Left colon (tissue), 2 donors: ENCODE measurements at places on chromosomes 5 and 9. TPM values are rescaled to one million over a fixed set of nuclear protein-coding genes. Genes with fewer than 3 reads are reported as not detected.
A peak's percentile ranks its signal among the peaks of the same experiment; 100 is the strongest.

Gene DDX4
- total RNA-seq, result not detected

Gene ANKRD18B
- 0.64 TPM for total RNA-seq

GRCh38 chr9:35923927-35924763, 14.9 kb downstream of the SPAAR start:
- DNase-seq, result no peak

DNA sequence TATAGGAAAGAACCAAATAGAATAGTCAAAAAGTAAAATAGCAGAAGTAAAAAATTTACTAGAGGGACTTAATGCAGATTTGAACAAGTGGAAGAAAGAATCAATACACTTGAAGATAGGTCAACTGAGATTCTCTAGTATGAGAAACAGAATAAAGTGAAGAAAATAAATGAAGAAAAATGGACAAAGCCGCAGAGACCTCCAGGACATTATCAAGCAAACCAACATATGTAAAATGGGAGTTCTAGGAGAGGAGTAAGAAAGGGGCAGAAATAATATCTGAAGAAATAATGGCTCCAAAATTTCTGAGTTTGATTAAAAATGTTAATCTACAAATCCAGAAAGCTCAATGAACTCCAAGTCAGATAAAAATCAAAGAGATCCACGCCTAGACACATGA, 70.0 kb upstream of the ZBTB43 start:
- DNase-seq, result no peak

DNA sequence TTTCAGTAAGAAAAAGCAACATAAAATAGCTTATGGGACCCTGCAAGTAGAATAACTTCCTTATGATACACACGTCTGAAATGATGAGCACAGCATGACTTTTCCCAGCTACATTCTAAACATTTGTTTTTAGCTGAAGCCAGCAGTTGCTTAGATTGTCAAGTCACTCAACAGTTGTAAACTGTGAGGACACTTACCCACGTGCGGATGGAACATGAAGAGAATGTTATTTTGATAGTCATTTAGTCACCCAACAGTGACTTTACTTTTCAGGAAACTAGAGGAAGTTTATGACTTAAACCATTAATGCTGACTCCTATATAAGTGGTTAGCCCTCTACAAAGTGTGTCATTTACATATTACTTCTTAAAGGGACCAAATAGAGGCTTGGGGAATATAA, 3.0 kb downstream of the HACD4 start:
- no peak for DNase-seq

GRCh38 chr5:141695627-141696215, 13.7 kb upstream of the ARAP3 start:
- peak; percentile 63 for DNase-seq

DNA sequence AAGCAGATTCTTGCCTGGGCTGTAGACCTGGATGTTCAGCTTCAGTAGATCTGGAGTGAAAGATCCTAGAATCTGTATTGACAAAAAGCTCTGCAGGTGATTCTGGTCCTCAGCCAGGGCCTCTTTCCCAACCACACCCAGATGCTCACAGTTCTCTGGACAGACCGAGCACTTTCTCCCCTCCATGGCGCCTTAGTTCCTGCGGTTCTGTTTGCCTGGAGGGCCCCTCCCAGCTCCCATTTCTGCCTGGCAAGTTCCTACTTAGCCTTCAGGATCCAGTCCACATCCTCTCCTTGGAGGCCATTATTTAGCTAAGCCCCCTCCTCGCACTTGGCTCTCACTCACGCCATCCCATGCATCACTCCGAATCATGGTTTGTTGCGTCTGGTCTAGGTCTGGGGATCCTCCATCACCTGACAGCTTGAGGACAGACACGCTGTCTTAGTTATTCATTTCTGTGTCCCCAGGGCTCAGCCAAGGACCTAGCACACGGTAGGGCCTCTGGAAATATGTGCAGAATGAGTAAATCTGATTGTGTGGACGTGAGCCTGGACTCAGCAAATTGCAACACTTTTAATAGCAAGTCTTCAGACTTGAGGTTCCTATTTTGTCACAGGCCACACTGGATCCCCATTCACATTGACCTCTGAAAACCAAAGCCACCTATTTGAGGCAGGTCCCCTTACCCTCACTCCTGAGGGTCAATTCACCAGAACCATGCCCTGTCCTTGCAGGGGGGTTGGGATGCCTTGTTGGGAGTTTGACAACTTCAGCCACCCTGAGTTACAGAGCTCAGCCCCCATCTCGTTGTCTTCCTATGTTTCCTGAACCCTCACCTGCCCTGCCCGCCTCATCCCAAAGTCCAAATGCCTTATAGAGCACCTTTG, 50.7 kb downstream of the COL15A1 start:
- no peak for DNase-seq

GRCh38 chr5:109299557-109299956, 110.2 kb downstream of the PJA2 start:
- no peak for DNase-seq

DNA sequence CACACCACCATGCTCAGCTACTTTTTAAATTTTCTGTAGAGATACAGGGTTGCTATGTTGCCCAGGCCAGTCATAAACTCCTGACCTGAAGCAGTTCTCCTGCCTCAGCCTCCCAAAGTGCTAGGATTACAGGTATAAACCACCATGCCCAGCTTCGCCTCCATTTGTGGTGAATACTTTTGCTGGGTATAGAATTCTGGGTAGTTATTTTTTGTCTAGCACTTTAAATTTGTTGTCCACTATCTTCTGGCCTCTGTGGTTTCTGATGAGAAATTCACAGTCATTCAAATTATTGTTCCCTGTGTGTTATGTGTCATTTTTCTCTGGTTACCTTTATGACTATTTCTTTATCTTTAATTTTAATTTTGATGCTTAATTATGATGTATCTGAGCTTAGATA, 57.7 kb upstream of the EXOC3 start:
- no peak for DNase-seq

- DNase-seq, result no peak
Measured at GRCh38 chr5:131640043-131640856, 5.2 kb upstream of the RAPGEF6 start.

DNA sequence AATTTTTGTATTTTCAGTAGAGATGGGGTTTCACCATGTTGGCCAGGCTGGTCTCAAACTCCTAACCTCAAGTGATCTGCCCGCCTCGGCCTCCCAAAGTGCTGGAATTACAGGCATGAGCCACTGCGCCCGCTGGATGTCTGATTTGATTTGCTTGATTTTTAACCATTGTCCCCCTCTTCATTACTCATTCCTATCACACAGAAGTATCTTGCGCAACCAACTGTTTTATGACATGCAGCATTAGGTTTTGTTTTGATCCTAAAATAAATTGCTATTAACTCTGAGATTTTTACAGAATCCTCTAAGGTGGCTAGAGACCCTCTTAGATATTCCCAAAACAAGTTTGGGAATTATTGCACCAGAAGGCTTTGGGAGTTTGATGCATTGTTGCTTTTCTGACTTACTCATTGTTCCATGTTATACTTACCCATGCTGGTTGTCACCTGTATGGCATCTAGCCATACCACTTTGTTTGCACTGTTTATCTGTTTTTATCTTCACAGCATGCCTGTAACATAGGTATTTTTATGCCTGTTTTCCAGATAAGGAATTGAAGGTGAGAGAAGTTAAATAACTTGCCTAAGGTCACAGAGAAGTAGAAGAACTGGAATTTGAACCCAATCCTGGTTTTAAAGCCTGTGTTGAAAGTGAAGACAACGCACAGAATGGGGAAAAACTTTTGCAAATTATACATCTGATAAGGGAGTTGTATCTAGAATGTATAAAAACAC, 35.9 kb upstream of the PWWP2A start:
- DNase-seq, result no peak

GRCh38 chr5:73812457-73812856, 186.5 kb downstream of the ARHGEF28 start:
- no peak for DNase-seq

GRCh38 chr5:142779163-142779840, 9.1 kb downstream of the ARHGAP26 start:
- no peak for DNase-seq

- DNase-seq, result no peak
Measured at GRCh38 chr9:8734760-8735159, 935.2 kb upstream of the DMAC1 start.
